ENCODE measurements at places on chromosomes 1 and 21.

DNA sequence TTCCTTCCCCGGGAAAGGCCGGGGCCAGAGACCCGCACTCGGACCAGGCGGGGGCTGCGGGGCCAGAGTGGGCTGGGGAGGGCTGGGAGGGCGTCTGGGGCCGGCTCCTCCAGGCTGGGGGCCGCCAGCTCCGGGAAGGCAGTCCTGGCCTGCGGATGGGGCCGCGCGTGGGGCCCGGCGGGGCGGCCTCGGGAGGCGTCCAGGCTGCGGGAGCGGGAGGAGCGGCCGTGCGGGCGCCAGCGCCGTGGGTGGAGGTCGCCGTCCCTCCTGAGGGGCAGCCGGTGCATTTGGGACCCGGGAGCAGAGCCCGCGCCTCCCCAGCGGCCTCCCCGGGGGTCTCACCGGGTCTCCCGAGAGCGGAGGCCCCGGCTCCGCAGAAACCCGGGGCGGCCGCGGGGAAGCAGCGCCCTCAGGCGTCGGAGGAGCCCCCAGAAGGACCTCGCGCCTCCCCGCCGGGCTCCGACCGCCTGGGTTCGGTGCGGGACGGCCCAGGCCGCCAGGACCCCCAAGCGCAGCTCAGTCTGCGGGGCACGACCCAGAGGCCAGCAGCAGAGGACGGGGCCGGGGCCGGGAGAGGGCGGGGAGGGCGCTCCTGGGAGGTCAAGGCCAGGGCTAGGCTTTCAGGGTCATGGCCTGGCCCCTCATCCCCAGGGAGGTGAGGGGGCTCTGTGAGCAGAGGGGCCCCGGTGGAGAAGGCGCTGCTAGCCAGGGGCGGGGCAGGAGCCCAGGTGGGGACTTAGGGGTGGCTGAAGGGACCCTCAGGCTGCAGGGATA is 7.2 kb upstream of the SLX9 start:
- DNase-seq: no peak

GRCh38 chr1:150548324-150548631 is 930 bp upstream of the ADAMTSL4 start:
- no peak for DNase-seq

DNA sequence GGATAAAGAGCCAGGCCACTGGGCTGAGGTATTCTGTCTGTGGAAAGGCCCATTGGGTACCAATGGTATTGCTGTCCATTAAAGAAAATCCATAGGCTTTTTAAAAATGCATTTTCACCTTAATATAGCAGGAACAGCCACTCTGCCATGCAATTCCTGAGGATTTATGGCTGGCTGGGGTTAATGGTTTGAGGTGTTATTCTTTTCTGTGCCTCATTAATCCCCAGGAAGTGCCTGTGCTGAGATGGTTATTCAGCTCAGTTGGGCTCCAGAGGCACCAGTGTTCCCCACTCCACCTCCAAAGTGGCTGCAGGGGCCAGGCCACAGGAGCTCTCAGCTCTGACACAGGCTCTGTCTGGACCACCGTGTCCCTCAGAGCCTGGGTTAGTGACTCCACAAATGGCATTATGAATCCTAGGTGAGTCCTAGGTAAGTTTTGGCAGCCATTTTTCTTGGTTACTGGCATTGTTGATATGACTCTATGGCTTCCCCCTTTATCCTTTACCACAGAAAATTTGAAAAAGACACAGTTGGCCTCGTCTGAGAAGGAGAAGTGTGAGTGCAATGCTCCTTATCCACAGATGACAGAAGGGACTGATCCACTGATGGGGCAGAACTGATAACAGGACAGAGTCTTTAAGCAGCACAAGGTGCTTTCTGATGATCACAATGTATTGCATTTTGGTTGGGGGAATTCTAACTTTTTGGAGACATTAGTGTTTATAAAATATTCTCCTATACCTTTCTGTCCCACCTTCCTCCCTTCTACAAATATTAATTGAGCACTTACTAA is 2.2 kb upstream of the PAPPA2 start:
- DNase-seq: no peak

- DNase-seq: no peak
Measured at GRCh38 chr1:53116307-53116810, 26.1 kb downstream of the SLC1A7 start.

- DNase-seq: peak; percentile 4
Measured at GRCh38 chr1:220487297-220487820, 40.6 kb upstream of the MARK1 start.

GRCh38 chr1:179856296-179856695 is 21.3 kb downstream of the TOR1AIP2 start:
- DNase-seq: no peak

GRCh38 chr1:209585197-209585596 is 1.7 kb downstream of the CAMK1G start:
- DNase-seq: no peak

DNA sequence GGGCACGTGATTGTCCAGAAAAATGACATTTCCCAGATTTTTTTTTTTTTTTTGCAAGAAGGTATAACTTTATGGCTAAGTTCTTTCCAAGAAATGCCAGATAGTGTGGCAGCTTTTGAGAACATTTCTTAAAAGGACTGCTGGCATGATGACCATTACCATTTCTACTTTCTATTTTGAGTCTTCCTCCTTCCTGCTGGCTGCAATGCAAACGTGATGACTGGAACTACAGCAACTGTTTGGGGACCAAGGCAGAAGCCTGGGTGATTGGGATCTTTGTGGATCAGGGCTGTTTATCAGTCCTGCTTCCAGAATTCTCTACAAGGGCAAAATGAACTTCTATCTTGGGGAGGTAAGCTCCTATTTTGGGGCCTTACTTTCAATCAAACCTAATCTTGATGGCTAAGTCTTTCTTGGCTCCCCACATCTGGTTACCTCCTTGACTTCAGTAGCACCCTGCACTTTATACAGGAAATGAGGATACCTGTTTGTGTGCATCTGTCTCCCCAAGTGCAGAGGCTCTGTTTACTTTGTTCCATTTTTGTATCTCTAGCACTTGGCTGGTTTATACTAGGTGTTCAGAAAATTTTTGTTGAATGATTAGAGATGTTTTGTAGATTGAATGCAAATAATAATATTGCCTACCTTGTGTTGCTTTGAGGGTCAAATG is 3.7 kb upstream of the DDX20 start:
- no peak for DNase-seq

- no peak for DNase-seq
Measured at GRCh38 chr1:246760422-246761347, 36.5 kb downstream of the SCCPDH start.

DNA sequence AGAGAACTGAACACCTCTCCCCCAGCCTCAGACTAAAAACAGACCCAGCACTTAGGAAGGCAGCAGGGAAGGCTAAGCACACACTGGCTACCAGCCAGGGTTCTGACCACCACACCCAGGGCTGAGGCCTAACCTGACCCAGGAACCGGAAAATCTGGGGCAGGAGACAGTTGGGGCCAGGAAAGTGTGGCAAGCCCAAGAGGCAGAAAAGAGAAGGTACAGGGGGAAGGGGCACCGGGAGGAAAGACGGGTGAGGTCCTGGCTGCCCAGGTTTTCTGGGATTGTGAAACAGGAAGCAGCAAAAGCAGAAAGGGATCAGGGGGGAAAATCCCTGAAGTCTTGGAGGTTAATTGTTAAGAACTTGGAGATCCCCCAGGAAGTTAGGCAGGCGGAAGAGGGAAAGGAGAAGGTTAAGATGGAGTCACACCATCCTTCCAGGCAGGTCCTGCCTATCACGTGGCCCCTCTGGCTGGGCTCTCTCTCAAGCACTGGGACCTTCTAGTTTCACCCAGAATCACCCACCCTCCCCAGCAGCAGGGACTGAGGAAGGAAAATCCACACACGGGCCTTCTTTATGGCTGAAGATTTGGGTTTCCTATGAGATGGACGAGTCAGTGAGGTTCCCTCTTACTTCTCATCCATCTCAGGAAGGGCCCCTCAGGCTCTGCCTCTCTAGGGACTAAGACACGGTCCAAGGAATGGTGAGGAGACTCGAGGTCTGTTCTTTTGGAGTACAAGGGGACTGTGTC is 2.6 kb downstream of the HDGF start:
- peak; percentile 43 for DNase-seq

- peak; percentile 20 for DNase-seq
Measured at GRCh38 chr1:20125100-20125499, 5.8 kb upstream of the PLA2G2D start.

- DNase-seq: no peak
Measured at GRCh38 chr1:230643908-230644307, 1.6 kb downstream of the COG2 start.

- DNase-seq: no peak
Measured at GRCh38 chr1:207752456-207752998, 673 bp downstream of the CD46 start.

DNA sequence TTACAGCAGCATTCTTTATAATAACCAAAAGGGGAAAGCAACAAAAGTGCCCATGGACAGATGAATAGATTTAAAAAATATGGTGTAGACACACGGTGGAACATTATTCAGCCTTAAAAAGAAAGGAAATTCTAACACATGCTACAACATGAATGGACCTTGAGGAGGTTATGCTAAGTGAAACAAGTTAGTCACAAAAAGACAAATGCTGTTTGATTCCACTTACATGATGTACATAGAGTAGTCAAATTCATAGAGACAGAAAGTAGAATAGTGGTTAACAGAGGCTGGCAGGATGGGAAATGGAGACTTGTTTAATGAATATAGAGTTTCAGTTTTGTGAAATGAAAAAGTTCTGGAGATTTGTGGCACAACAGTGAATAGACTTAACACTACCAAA is 151.4 kb downstream of the CYYR1 start:
- no peak for DNase-seq

DNA sequence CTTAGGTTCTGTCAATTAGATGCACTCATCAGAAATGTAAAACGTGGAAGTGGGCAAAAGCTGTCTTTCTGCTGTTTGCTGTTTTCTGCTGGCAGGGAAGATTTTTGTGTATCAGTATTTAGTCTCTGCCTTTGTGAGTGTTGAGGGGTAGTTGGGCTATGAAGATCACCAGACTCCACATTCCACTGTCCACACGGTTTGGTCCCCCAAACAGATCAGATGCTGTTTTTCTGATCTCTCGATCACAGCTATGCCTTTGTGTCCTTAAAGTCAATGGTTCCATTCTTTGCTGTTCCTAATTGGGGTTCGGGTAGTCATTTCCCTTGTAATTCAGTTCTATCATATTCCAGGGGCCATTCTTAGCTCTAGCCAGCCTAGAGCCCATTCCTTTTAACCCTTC is 27.0 kb upstream of the NPL start:
- DNase-seq: no peak

- DNase-seq: no peak
Measured at GRCh38 chr21:34795548-34796180, 126.9 kb downstream of the CLIC6 start.

DNA sequence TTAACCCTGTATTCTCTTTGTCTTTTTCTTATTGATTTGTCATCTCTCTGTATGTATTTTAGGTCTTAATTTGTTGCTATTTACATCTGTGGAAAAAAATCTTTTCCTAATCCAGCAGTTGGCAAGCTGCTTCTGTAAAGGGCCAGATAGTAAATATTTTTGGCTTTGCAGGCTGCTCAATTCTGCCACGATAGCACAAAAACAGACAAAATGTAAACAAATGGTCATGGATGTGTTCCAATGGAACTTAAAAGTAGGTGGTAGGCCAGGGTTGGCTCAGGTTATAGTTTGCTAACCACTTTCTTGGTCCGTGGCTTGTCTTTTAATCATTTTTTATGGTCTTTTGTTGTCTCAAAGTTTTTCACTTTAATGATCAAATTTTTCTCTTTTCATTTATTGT is 371.8 kb downstream of the HHAT start:
- DNase-seq: peak; percentile 46

GRCh38 chr1:98277118-98277517 is 356.3 kb upstream of the DPYD start:
- DNase-seq: no peak

DNA sequence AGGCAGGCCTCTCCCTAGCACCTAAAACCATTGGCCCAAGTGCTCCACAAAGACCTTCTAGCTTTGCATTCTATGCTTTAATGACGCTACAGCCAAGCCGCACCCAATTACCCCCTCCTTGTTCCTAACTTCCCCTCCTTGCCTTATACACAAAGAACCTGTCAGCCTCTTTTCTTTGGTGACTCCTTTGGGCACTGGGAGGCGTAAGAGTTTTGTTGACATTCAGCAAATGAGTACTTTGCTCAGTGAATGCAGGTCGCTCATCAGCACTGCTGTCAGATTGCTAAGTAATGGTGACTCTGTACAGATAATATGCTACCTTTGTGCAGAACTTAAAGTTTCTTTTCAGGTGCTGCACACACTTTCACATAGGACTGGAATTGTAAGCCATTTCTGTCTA is 187.6 kb upstream of the FAM78B start:
- no peak for DNase-seq

DNA sequence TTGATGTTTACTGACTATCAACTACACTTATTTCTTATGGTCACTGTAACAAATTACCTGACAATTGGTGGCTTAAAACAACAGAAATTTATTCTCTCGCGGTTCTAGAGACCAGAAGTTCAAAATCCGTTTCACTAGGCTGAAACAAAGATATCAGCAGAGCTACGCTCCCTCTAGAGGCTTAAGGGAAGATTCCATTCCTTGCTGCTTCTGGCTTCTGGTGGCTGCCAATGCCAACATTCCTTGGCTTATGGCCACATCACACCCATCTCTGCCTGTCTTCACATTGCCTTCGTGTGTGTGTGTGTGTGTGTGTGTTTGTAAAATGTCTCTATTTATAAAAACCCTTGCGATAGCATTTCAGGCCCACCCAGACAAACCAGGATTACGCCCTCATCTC is 66.4 kb downstream of the LMX1A start:
- DNase-seq: no peak

- DNase-seq: no peak
Measured at GRCh38 chr1:155304558-155305063, 3.4 kb upstream of the PKLR start.

DNA sequence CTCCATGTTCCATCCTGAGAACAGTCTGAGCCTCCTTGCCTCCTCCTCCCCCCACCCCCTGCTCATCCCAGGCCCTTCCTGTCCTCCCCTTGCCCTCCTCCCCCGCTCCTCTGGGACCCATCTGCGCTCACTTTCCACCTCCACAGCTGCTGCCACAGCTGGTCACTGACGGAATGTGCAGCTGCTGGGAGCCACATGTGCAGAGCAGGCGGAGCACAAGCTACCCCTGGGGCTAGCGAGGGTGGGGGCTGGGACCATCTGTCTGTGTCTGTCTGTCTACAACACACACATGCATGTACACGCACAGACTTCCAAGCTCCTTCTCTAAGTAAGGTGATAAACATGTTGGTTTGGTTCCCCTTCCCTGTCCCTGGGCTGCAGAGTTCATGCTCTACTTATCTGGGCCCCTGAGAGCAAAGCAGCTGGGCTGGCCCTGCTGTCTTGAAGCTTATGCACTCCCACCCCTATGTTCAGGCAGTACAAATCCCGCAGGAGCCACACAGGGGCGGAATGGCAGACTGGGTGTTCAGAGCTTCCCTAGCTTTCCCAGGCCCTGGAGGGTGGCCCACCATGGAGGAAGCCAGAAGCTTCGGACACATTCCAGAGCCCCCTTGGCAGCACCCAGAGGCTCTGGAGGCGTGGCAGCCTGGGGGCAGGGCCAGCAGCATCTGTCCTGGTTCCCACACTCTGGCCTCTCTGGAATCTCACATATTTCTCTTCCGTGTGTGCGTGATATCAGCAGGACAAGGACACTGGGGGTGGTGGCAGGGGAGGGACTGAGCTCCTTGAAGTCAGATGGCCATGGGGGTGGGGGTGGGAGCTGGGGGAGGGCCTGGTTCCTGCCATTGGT is 7.0 kb upstream of the HEYL start:
- peak; percentile 92 for DNase-seq

GRCh38 chr1:192564099-192564498 is 11.5 kb upstream of the RGS1 start:
- DNase-seq: no peak

Data from skin of body (tissue), 3 donors.